Stimulated activated naive CD4-positive, alpha-beta T cell treated with Interleukin-2 at 50 U/mL for 16 hours (primary cell): ENCODE measurements at places on chromosomes 16 and 17.

GRCh38 chr16:4266372-4266771 lies 6.5 kb downstream of the TFAP4 start:
- DNase-seq, result no peak

DNA sequence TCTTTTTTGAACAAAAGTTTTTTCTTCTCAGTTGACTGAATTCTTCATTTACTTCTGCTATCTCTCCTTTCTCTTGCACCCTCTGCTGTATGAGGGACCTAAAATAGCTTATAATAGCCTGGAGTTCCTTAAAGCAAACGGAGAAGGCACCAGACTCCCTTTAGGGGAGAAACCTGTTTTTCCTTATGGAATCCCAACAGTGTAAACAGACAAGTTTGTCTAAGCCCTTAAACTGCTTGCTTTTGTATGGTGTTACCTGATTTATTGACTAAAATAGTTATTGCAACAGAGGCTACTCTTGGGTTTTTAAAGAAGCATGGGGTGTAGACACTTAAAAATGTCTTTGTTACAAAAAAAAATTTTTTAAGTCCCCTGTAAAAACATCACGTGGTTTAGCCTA lies 12.9 kb upstream of the TRIM25 start:
- DNase-seq, result no peak

DNA sequence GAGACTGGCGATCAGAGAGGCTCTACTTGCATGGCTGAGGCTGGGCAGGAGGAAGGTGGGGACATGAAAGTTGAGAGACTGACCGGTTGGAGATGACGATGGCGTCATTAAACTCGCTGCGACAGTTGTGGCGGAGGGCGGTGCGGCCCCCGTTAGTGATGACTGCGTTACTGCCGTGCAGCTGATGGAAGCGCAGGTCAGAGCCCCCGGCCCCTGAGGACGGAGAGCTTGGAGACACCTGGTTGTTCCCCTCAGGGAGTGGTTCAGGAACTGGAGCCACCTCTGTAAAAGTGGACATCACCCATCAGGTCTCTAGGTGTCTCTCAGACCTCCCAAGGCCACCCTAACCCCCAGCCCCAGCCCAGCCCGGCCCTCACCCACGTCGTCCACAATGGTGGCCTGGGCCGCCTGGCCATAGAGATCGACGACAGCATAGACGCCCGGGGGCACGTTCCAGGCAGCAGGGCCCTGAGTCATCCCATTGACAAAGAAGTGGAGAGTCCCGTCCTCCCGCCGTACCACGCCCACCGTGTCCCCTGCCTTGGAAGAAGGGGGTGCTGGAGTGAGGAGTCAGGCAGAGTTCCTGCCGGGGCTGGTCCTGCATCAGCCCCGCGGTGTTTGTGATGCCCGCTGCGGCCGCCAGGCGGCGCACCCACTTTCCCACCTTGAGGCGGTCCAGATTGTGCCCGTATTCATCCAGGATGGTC lies 5.3 kb downstream of the NEURL4 start:
- peak; percentile 42 for DNase-seq

- DNase-seq, result no peak
These were observed 23.4 kb downstream of the NUP85 start for GRCh38 chr17:75228847-75229246.

GRCh38 chr17:74466828-74467184 lies 372 bp downstream of the CD300A start:
- DNase-seq, result no peak

DNA sequence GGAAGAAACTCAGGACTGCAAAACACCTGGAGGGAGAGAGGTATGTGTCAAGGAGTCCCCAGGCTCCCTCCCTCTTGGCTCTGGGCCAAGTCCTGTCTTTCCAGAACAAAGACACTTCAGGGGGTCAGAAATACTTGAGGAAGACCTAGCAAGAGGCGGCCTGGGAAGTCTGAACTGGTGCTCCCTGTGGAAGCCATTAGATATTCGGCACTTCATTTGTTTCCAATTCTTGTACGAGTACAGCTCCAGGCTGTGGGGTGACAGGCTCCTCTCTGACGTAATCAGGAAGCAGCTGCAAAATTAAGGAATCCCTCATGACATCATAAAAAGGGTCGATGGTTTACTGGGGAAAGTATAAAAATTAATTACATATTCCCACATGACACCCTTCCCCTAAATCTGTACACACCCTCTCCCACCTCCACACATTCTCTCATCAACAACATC lies 108.7 kb downstream of the SMG6 start:
- no peak for DNase-seq

GRCh38 chr16:78433116-78433515 lies 333.7 kb downstream of the WWOX start:
- DNase-seq, result no peak

GRCh38 chr16:20517149-20517548 lies 59.0 kb downstream of the ACSM2B start:
- DNase-seq, result no peak

- DNase-seq, result no peak
These were observed 30.0 kb downstream of the HNF1B start for GRCh38 chr17:37714897-37715296.

DNA sequence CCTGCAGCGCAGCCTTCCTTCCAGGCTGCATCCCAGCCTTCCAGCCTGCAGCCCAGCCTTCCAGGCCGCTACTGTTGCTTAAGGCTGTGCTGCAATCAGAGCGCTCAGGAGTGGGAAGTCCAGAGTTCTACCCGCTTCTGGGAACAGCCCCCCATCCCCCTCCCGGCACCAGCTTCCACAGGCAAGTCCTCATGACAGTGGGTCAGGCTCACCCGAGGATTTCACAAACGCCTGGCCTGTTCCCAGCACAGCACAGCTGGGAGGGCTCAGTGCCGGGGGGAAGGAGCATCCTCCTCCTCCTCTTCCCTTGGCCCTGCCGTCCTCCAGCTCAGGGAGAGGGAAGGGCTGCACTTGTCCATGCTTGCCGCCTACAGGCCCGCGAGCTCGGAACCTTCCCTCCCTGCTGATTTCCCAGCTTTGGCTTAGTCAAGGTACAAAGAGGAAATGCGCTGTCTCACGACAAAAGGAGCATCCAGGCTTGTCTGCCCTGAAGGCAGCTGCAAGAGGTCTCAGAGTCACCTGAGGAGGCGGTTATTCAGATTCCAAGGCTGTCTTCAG lies 8.3 kb downstream of the SOCS3 start:
- DNase-seq, result no peak

- peak; percentile 44 for DNase-seq
These were observed 3.7 kb upstream of the CBX8 start for GRCh38 chr17:79800325-79801155.

- DNase-seq, result no peak
These were observed 165.3 kb downstream of the SDK2 start for GRCh38 chr17:73478768-73479424.

DNA sequence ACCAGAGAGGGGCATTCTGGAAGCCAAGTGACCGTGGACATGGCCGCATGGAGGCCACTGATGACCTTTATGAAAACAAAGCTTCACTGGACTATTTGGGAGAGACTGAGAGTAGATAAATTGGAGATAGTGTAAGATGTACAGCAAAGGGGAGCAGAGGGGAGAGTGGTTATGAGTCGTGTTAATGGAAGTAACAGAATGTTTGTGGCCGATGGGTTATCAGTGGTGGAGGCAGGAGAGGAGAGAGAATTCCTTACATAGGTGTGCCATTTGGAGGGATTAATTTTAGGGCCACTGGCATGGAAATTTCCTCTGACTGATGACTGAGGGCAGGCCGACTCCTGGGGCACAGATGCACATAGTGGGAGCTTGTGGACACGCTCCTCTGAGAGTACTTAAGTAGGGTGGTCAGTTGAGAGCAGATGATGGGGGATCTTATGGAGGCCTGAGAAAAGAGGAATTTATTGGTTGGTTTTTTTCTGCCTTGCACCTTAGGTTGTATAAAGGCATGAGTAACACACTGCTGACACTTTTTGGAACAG lies 19.2 kb downstream of the PRPSAP2 start:
- DNase-seq, result no peak

DNA sequence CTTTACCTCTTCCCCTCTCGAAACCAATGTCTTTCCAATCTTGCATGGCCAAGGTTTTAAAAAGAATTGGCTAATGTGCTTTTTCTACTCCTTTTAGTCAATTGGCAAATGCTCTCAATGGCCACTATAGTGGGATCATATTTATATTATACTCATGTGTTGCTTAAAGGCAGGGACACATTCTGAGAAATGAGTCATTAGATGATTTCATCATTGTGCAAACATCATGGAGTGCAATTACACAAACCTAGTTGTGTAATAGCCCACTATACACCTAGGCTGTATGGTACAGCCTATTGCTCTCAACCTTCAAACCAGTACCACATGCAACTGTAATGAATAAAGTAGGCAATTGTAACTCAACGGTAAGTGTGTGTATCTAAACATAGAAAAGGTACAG lies 180.9 kb downstream of the HS3ST3A1 start:
- DNase-seq, result no peak

DNA sequence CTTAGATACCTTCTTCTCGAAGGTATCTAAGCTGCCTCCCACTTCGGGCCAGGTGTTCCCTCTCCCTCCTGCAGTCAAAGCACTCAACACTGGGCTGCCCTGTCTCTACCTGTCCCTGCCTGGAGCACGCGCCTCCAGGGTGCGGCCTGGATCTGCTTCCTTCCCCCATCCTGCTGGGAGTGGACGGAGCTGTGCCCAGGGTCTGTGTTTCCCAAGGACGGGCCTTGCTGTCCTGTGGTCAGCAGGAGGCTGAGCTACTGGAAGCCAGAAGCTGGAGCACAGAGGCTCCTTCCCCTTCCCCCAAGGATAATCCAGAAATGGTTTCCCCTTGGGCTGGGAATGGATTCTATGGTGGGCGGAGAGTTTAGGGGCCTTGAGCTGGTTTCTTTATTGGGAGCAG lies 16.7 kb downstream of the LLGL2 start:
- DNase-seq, result no peak

DNA sequence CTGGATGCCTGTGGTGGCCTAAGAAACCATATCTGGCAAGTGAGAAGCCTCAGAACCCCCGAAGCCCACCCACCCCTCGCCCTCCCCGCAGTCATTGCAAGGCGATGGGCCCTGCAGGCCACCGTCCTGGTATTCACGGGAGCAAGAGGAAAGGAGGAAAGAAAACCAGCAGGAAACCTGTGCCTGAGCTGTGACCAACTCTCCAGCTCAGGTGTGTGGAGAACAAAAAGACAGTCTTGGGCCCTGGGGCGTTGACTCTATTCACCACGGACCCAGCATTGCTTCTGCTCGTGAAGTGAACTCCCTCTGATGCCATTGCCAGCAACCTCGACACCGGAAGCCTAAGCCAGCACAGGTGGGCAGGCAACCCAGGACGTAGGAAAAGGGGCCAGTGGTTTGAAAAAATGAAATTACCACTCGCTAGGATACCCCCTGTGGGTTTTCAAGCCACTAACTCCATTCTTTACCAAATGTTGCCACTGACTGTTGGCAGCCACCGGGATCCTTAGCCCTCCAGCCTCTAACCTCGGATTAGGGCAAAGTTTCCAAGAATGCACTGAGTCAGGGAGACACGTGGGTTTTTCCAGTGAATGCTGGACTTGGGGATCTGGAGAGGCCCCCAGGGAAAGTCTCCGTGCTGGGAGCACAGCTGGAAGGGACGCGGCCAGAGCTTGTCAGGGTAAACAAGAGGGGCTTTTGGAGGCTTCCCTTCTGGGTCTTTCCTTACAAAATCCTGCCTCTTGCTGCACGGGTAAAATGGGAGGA lies 25.1 kb downstream of the FA2H start:
- DNase-seq, result no peak

- DNase-seq, result no peak
These were observed 30.8 kb downstream of the GPR139 start for GRCh38 chr16:20042848-20043247.

DNA sequence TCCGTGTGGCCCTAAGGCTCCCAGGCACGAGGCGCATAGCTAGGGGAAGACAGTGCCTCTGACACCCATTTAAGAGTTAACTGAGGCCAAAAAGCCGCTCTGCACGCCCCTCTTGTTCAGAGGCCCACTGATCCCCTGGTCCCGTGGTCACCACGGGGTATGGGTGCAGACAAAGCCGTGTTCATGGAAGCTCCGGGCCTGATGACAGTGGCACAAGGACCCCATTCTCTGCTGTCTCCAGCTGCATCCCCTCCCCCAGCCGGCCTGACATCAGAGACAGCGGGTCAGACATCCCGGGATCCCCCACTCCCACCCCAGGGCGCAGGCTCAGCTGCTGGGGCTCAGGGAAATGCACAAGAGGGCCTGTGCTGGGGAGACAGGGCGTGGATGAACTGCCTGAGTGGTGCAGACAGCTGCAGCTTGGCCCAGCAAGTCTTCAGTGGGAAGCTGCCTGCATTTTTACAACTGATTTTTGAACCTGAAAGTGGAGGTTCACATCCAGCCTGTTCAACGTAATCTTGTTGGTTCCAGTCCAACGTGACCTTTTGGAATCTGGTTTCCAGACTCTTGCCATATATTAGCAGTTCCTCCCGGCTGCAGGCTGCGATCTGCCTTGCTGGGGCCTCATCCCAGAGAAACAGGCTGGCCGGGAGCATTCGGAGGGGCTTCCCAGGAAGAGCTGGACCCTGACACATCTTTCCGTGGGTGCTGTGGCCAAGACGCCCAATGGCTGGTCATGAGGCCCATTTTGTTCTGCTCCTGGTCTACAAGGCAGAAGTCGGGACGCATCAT lies 9.7 kb upstream of the BAHCC1 start:
- DNase-seq, result no peak

DNA sequence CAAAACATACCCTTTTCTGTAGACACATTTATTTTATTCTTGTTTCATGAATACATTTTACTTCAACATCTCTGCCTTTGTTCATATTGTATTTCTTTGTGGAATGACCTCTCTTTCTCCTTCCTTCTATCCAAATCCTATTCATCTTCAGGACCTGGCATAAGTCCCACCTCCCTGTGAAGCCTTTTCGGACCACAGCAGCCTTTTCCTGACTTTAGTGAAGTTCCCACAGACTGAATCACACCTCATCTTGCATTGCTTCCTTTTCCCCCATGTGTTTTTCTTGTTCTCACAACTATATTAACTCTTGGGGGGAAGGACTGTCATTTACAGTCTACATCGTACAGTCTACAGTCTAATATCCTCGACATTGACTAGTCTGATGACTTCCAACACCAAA lies 58.2 kb downstream of the MFSD11 start:
- no peak for DNase-seq

DNA sequence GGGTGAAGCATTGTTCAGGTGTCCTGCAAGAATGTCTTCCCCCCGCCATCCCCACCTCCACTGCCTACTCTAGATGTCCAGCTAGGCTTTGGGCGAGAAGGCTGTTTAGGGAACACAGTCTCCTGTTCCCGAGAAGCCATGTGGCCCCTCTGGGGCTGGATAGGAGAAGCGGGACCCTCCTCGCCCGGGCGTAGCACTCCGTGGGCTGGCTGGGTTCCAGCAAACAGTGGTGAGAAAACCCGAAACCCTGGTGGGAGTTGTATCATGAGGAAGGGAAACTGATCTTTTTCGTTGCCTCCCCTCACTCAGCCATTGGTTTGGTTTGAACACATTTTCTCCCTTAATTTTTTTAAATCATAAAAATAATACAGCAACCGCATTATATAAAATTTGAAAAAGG lies 56.6 kb downstream of the IRF8 start:
- DNase-seq, result peak; percentile 15

DNA sequence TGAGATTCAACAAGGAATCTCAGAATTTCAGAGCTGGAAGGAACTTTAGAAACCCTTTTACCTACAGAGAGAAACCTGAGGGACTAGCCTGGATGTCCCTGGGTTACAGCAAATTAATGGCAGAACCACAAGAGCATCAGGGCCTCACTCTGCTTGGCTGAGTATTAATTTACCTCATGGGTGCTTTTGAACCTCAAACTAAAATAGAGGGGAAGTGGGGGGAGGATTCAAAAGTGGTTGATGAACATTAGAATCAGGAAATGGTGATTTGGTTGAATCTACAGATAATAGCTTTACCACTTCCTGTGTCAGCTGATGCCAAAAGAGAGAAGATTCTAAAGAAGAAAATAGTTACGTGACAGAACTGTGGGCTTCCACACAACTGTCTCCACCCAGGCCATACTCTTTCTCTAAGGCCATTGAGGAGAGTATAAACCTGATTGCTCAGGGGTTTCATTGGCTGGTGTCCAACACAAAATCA lies 11.3 kb upstream of the SKAP1 start:
- no peak for DNase-seq
